ENCODE measurements at places on chromosomes 5 and 9.

GRCh38 chr5:1799110-1799601, 481 bp downstream of the MRPL36 start:
- DNase-seq = peak; percentile 56

DNA sequence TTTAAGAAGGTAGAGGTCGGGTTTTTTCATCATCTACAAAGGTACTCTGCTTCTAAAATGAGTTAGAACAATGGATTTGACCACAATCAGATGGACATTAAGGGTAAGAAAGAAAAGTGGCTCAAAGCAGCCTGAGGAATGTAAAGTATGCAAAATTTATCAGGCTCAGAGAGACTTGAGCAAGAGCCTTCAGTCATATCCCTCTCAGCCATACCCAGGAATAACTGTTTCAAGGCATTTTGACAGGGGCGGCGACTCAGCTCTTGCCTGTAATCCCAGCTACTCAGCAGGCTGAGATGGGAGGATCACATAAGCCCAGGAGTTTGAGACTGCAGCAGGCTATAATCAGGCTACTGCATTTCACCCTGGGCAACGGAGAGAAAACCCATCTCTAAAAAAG, 38.8 kb upstream of the ANXA2R start:
- no peak for DNase-seq

- DNase-seq = no peak
Observed at GRCh38 chr5:45604092-45604491, 92.1 kb downstream of the HCN1 start.

GRCh38 chr5:108900668-108901067, 153.0 kb downstream of the FER start:
- DNase-seq = peak; percentile 43

DNA sequence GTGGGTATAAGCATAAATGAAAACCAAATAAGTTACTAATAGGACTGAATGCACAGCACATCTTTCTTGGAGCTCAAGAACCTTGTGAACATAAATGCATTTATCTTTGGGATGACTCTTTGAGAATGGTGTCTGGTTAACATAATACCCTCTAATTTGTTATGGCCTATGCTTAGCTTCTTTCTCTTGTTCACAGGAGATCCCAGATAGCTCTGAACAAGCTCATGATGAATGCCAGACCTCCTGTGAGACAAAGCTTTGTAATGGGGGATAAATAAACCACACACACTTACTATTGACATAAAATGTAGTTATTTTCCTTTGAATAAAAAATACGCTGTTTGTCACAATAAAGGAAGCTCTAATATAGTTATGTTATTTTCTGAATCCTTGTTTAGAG, 111.5 kb downstream of the PSAT1 start:
- no peak for DNase-seq

DNA sequence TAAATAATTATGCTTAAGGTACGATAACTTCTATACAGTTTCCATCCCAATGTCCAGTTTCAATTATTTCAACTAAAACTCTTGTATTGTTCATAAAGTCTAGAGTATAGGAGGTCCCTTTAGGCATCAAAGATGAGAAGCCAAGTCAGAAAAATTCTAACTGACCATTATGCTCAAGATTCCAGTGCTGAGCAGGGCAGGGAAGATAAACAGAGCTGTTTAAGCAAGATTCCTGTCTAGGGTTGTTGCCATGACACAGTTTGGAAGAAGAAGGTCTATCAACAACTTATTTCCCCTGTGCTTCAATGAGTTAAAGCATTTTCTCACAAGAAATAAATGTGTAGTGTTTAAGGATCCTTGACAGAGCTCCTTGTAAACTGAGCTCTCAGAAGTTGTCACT, 48.9 kb upstream of the MTAP start:
- DNase-seq = no peak

- DNase-seq = no peak
Observed at GRCh38 chr5:124697933-124698591, 48.4 kb downstream of the ZNF608 start.

- no peak for DNase-seq
Observed at GRCh38 chr5:137263371-137264005, 235.6 kb downstream of the SPOCK1 start.

DNA sequence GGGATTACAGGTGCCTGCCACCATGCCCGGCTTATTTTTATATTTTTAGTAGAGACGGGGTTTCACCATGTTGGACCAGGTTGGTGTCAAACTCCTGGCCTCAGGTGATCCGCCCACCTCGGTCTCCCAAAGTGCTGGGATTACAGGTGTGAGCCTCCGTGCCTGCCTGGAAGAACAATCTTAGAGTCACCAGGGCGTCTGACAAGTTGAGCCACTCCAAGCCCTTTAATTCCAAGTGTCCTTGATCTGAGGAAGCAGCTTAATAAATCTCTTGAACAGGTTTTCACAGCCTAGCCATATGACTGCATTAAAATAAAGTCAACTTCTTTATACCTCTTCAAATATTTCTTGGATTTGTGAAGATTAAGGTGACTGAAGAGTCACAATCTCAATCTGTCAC, 31.5 kb downstream of the SLC44A1 start:
- no peak for DNase-seq

GRCh38 chr9:75591972-75592371, 298.5 kb upstream of the PCSK5 start:
- no peak for DNase-seq
